ENCODE measurements at places on chromosomes 4 and X.

DNA sequence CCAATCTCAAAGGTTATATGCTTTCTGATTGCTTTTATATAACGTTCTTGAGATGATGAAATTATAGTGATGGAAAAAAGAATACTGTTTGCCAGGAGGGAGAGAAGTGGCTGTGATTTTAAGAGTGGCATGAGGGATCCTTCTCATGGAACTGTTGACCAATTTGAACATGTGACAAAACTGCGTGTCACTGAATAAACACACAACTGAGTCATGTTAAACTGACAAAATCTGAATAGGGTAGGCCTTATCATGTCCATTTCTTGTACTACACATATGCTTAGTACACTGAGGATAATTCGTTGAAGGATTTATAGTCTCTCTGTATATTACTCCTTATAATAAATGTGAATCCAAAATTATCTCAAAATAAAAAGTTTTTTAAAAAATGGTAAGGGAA, 22.2 kb upstream of the HSPA4L start:
- no peak for DNase-seq

- DNase-seq: no peak
These were observed 156.0 kb downstream of the DCLK2 start for GRCh38 chr4:150234246-150234645.

DNA sequence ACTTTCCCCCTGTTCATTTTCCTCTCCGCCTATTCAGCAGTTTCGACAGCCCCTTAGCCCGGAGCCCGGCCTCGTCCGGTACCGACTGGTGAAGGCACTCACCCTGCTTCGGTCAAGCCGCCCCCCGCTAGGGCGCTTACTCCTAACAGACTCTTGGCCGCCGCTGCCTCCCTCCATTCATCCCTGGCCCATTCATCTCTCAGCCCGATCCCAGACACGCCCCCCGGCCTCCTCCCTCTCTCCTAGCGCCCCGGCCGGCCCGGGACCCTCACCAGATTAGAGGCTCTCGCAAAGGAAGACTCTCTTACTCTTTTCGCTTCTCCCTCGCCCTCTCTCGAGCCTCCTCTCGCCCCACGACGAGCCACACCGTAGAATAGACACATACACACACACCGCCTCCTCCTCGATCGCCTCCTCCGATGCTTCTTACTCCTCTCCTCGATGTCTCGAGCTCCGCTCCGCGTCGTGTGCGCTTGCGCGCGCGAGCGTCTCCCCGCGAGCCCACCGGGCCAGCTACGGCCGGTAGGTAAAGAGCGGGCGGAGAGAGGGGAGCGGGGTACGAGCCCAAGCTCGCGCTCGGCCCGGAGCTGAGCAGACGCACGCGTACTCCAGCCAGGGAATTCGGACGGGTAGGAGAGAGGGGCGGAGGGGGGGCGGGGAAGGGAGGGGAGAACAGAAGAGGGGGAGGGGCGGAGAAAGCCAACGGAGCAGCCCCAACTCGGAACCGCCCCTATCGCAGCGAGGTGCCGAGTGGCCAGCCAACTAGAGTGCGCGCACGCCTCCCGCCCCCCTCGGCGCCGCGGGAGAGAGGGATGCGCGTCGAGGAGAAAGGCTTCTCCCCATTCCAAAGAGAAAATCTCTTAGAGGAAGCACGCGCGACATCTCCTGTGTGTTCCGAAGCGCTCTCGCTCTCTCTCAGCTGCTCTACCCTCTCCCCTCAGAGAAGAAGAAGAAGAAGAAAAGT, at the start of gene WNK3:
WNK3 (minus strand) TSS at position 633 of the 964 bp plus-strand sequence.
- DNase-seq: no peak

DNA sequence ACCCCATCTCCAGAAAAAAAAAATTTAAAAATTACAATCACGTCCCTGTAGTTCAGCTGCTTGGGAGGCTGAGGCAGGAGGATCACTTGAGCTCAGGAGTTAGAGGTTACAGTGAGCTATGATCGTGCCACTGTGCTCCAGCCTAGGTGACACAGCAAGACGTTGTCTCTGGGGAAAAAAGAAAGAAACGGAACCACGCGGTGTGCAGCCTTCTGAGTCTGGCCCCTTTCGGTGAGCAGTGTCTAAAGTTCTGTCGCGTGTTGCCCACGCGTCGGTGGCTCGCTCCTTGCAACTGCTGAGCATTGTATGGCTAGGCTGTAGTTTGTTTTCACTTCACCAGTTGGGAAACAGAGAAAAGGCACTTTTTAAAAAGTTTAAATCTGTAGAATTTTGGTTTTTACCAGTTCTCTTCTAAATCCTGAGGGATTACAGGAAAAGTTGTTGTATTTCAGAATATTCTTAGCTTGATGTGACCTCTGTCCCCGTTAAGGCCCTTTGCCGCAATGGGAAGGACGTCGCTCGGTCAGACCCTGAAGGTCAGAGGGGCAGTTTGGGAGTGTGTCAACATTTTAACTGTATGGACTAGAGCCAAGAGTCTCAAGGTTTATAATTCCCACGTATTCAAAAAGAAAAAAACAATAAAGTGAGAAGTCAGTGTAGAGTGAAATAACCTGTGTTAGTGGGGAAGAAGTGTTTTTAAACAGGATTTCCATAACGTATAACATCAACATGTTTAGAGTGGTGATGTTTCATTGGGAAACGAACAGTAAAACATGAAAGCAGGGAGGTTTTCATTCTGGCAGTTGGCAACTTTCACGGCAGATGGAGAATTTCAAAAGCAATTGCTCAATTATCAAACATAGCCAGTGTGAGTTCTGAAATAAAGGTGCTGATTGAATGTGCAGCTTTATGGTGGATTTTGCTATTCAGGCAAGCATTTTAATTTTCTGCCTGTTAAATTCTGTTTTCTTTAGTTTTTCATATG, 45.8 kb upstream of the MSANTD1 start:
- no peak for DNase-seq

- DNase-seq: no peak
These were observed 227.7 kb downstream of the VEGFC start for GRCh38 chr4:176565049-176565448.

DNA sequence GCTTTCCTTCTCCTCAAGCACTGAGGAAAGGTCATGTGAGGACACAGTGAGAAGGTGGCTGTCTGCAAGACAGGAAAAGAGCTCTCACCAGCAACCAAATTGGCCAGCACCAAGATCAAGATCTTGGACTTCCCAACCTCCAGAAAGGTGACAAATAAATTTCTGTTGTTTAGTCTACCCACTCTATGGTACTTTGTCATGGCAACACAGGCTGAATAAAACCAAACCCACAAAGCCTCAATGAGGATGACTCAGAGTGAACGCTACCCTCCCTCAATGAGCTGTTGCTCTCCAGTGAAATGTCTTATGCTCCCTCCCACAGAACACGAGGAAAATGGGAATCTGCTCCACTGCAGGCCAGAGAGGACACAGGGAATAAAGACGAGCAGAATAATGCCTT, 244.1 kb downstream of the RAB28 start:
- DNase-seq: no peak

GRCh38 chr4:80615099-80615498, 279.6 kb downstream of the CFAP299 start:
- DNase-seq: no peak

- DNase-seq: no peak
These were observed 136.7 kb upstream of the C1QTNF7 start for GRCh38 chr4:15291122-15291521.
